ENCODE measurements at places on chromosomes 16 and 17.

DNA sequence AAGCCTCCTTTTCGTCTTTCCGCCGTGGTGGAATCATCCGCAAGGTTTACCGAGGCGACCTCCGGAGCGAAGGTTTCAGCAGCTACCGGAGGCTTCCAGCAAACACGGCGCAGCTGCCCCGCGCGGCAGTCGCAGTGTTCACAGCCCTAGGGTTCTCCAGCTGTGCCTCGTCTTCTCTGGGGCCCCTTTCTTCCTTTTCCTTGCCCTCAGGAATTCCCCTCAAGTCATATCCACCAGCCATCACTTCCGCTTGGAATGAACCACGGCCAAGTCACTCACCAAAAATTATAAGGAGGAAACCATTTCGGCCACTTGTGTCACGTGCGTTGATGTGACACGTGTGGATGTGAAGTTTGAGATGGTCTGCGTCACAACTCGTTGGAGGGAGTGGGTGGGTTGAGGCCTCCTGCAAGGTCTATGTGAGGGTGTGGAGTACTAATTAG lies 636 bp upstream of the ERN1 start:
- DNase-seq, result peak; percentile 34

DNA sequence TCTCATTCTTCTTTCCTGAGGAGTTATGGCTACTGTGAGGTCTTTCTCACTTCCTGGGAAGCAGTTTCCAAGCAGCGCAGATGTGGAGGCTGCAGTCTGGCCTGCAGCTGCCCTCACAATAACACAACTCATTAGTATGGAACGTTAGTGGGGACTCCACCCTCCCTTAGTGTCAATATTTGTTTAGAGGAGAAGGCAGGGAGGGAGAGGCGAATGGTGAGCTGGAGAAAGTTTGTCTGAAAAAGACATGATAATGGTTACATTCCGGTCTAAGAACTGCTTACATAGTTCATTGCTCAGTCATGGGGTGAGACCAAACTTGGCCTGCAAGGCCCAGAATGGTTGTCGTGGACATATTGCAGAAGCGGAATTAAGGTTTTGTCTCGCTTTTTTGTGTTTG lies 170.2 kb downstream of the HS3ST3B1 start:
- no peak for DNase-seq

GRCh38 chr17:33267271-33267790 lies 25.8 kb downstream of the ASIC2 start:
- no peak for DNase-seq

- no peak for DNase-seq
These were observed 58.6 kb upstream of the TNRC6A start for GRCh38 chr16:24670623-24671454.

- DNase-seq, result no peak
These were observed 7.4 kb upstream of the MMP2 start for GRCh38 chr16:55471448-55472097.

- DNase-seq, result no peak
These were observed 1.7 kb downstream of the KANSL1 start for GRCh38 chr17:46191322-46192188.

DNA sequence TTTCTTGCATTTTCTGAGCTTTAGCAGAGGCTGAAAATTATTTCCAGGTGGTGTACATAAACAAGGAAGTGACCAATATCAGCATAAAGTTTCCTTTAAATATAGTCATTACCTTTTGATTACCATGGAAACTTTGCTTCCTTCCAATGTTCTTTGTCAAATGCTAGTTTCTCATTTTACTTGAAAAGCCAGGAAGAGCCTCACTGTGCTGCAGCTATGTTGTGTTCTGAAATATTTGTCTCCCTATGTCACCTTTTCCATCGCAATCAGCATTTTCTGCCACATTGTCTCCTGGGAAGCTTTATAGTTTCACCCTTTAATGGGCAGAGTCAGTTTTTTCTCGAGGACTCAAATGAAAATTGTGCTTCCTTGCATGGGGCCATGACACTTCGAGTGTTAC lies 496.0 kb downstream of the CDH8 start:
- DNase-seq, result no peak

GRCh38 chr16:72677662-72678447 lies 370.1 kb downstream of the ZFHX3 start:
- DNase-seq, result no peak

DNA sequence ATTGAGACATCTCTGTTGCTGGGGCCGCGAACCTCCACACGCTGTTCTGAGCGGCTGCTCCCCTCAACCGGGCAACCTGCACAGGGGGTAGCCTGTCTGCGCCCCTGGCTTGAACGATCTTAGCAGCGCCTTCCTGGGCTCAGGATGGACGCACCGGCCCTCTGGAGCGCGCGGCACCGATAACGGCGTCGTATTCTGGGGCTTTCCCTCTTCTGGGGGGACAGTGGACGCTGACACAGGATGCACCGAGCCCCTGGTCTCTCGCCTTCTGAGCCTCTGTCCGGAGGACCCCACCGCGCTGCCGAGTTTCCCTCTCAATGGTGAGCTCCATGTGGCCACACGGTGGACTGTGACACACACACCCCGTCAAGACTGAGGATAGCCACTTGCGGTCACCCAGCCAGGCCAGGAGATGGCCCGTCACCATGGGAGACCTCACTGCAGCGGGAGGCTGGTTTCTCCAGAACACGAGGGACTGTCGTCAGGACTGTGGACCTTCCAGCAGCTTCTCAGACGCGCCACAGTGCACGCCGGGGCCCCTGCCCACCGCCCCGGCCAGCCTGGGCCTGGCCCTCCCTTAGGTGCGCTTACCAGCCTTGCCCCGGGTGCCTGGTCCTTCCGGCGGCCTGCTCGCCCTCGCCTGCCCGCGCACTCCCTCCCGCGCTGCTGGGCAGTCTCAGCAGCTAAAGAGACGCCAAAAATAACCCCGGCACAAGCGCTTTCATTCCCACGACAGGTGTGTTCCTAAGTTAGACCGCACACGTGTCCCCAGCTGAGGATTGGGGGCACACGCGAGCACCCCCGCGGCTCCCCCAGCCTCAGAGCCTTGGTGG lies 30.0 kb upstream of the PABPN1L start:
- DNase-seq, result no peak

DNA sequence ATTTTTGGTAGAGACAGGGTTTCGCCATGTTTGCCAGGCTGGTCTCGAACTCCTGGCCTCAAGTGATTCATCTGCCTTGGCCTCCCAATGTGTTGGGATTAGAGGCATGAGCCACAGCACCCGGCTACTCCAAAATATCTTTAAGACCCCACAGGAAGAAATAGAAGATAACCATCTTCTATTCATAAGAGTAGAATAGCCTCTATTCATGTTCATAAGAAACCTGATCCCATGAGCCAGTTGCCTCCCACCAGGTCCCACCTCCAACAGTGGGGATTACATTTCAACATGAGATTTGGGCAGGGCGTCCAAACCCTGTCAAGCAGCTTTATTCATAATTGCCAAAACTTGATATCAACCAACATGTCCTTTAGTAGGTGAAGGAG lies 13.9 kb upstream of the TMC7 start:
- DNase-seq, result no peak

GRCh38 chr16:54724346-54724925 lies 206.2 kb upstream of the IRX5 start:
- no peak for DNase-seq

DNA sequence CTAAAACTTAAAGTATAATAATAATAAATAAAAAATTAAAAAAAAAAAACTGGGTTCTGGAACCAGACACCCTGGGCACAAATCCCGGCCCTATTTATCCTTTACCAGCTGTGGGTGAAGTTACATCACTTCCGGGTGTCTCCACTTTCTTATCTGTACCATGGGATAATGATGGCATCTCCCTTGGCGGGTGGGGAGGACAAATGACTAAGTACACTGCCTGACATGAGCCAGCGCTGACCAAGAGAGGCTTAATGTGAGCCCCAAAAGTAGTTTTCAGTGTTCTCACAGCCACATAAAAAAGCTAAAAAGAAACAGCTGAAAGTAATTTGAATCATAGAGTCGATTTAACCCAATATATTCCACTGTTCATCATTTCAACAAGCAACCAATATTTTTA lies 424.9 kb downstream of the SOX9 start:
- no peak for DNase-seq

GRCh38 chr17:20781260-20781659 lies 201.7 kb downstream of the CDRT15L2 start:
- no peak for DNase-seq

- DNase-seq, result no peak
These were observed 6.9 kb downstream of the GAA start for GRCh38 chr17:80108036-80108971.

- no peak for DNase-seq
These were observed 9.8 kb downstream of the MILR1 start for GRCh38 chr17:64458756-64459155.

- no peak for DNase-seq
These were observed 97.3 kb downstream of the SDK2 start for GRCh38 chr17:73546770-73547536.

DNA sequence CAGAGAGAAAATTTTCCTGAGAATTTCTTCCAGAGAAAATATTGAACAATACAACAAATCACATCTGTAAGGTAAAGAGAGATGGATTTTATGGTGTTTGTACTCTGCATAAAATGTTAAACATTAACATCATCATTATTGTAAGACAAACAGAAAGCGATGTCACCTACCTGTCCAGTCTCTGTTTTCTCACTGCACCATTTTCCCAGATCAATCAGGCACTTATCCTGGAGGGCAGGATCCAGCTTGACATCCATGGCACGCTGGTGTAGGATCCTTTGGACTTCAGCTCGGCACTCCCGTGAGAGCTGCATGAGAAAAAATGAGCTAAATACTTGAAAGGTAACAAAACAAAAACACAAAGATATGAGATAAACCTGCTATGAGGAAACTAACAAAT lies 55.9 kb upstream of the CLEC18B start:
- DNase-seq, result no peak

DNA sequence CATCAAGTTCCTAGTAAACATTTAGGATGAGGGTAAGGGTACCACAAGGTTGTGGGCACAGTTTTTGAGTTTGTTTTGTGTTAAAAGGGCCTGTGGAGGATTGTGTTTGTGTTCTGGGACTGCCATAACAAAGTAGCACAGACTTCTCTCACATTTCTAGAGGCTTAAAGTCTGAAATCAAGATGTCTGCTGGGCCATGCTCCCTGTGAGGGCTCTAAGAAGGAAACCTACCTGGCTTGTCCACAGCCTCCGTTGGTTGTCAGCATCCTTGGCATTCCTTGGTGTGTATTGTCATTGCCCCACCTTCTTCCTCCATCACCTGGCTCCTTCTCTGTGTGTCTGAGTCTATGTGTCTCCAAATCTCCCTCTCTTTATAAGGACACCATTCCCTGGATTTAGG lies 808.1 kb upstream of the RBFOX1 start:
- no peak for DNase-seq

DNA sequence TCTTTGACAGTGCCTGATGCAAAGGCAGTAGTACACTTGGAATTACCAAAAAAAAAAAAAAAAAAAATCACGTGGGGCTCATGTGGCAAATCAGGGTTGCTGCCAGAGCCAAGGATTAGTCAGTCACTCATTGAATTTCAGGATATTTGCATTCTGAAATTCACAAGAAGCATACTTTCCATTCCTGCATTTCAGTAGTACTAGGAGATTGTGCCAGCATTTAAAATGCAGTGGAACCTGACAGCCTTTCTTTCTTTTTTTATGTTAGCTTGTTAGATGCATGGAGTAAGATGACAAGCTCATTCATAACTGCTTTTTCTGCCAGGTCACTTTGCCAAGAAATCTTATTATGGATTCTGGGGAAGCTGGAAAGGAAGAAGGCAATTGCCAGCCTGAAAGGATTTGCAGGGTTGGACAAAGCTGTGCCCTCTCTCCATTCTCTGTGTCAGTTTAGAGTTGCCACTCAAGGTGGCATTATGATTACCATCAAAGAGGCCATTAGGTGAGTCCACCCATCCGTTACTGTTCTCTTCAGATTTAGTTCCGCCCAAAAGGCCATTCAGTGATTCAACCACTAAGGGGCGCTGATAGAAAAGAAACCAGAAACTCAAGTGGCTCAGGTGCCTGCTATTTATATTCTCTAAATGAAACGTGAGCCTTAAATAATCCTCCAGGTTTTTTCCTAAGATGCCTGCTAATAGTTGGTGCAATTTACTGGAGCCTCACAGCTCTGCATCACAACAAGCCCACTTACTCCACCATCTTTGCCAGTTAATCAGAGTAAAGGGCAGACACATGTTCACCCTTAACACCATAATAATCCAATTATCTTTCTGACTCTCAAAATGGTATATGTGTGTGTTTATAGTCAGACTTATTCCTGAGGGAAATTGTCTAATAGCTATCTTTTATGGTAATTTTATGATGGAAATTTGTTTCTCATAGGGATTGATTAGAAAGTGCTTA lies 59.0 kb downstream of the TANGO6 start:
- DNase-seq, result no peak

GRCh38 chr17:1583556-1583955 lies 21.0 kb upstream of the PITPNA start:
- no peak for DNase-seq

DNA sequence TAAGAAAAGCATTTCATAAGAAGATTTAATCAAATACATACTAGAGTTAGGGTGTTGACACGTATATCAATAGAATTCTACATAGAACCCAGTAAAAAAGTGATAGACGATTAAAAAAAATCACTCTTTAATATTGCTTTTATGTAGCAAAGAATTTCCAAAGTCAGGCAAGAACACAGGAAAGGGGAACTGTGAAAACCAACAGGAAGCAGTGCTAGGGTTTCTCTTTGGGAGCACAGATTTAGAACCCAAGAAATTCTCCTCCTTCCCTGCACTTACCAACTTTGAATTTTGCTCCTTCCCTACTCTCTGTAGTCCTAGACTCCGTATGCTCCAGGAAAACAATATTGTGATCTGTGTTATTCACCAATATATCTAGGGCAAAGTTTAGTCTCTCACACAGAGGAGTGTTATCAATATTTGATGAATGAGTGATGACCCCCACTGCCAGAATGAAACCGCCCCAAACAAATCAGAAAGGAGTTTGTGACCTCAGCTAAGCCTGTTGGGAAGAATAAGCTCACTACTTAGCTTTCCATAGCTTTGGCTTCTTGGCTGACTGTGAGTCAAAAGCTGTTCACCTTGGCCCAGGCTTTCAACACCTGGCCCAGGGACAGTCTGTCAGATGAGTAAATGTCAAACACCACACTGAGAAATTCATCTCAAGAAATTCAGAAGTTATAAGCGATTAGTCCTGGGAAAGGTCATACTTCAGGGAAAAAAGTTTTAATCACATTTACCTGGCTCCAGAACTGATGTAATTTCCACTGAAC lies 8.6 kb downstream of the RFWD3 start:
- DNase-seq, result no peak

All from activated CD4-positive, CD25-positive, alpha-beta regulatory T cell treated with anti-CD3 and anti-CD28 coated beads, Interleukin-2, amount 50 U/mL, for 16 hours (primary cell).